Activated T-helper 1 cell treated with anti-CD3 and anti-CD28 coated beads, Interleukin-2, amount 50 U/mL, for 16 hours (primary cell): ENCODE measurements at places on chromosomes 13 and 19.

DNA sequence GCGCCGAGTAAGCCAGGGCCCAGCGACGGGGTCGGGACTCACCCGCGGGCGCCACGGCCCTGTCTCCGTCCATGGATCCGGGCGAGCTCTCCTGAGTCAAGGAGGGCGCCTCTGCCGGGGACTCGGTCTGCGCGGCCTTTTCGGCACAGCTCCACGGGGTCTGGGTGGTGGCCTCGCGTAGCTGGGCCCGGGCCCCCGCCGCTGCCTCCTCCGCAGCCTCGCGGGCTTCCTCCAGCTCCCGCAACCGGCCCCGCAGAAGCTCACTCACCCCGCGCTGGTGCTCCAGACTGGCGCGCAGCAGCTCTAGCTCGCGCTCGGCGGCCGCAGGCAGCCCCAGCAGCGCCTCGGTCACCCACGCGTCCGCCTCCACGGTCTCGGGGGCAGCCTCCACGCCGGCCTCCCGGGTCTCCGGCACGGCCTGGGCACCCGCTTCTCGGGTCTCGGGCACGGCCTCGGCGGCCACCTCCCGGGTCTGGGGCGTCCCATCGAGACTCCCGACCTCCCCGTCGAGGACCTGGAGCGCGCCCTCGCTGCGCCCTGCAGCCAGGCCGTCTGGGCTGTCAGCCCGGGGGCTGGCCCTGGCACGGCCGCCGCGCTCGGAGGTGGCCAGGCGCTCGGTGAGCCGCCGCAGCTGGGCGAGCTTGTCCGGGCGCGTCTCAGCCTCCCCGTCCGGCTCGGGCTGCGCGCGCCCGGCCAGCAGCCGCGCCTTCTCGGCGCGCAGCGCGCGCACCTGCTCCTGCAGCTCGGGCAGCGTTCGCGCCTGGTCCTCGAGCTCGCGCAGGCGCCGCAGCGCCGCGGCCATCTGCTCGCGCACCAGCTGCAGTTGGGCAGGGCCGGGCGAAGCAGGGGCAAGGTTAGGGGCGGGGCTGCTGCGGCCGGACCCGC lies 8.4 kb downstream of the KANK3 start:
- no peak for DNase-seq

DNA sequence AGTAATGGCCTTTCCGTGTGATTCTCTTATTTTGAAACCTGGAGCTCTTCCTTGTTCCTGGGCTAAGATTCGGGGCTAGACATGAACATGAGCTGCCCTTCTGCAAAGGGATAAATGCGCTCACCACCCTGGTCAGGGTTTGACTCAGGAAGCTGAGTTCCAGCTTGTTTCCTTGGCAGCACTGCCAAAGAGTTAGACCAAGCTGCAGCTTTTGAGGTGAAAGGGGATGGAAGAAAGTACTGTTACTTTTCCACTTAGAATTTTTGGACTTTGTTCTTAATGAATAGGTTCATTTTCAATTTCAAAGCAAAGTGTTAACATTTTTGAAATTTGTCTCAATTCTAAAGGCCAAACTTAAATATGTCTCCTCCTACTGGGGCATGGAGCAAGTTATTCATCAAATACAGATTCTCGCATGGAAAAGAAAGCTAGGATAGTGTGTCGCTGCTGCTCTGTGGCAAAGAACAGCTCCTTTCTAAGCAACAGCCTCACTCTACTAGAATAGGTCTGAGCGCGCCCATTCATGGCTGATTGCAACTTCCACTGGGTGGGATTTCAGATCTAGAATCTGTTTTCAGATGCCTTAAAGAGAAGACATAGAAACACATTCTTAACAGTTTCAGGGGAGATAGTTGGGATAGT lies 2.2 kb downstream of the RGCC start:
- DNase-seq = no peak

GRCh38 chr13:23678795-23679194 lies 108.6 kb downstream of the TNFRSF19 start:
- no peak for DNase-seq

DNA sequence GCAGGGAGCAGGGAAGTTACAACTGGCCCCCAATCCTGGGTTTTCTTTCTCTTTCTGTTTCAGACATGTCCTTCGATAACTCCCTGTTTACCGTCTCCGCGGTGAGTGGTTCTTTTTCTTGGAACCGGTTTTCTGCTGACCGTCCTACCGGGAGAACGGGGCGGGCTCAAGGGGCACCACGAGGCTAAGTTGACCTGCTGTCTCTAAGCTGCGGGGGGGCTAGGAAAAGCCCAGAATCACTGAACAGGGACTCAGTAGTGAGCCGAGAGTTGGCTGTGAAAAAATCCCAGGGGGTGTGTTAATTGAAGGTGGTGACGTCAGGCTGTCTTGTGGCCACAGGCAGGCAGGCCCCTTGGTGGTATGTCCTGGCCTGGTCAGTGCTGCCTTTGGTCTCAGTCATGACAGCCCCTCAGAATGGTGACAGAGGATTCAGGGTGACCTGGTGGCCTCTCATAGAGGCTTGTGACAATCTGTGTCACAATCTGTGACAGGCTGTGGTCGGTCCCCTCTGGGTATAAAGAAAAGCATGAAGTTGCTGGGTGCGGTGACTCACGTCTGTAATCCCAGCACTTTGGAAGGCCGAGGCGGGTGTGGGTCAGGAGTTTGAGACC lies 8.1 kb upstream of the CARM1 start:
- DNase-seq = no peak

GRCh38 chr19:41944336-41944735 lies 14.8 kb downstream of the RABAC1 start:
- no peak for DNase-seq

DNA sequence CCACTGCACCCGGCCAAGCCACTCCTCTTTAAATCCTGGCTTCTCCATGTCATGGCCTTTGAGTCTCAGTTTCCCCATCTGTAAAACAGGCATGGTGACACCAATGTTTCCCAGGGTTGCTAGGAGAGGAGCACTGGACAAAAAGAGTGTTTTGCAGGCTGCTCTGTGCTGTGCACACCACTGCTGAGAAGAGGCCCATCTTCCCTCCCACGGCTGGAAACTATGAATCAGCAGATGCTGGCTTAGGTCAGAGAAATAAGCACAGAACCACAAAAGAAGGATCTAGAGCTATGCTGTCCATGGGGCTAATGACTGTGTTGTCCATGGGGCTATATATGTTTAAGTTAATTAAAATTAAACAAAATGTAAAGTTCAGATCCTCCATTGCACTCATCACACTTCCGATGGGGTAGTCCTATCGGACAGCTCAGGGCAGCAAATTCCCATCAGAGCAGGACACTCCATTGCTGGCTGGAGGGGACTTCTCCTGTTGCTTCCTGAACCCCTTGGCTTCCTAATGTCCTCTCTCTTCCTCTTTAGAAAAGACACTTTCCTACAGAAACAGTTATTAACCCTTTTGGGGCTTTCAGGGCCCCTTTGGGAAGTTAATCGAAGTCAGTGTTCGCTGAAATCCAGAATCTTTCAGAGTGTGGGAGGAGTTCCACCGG lies 37.1 kb downstream of the TSHZ3 start:
- DNase-seq = no peak

DNA sequence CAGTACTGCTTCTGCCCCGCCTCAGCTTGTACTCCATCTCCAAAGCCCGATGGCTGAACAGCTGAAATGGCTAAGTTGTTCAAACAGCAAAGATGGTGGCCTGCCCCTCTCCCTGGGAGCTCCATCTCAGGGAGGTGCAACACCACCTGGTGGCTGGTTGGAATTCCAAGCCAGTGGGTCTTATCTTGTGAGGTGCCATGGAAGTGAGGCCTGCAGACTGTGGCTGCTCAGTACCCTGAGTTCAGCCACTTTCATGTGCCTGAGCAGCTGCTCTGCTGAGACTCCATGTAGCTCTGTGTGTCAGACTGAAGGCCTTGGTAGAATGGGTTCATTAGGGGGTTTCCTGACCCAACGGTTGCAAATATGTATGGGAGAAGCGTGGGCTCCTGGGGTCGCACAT lies 67.3 kb upstream of the SPRY2 start:
- no peak for DNase-seq

- DNase-seq = no peak
Observed at GRCh38 chr13:23740002-23740401, 149.2 kb downstream of the MIPEP start.

DNA sequence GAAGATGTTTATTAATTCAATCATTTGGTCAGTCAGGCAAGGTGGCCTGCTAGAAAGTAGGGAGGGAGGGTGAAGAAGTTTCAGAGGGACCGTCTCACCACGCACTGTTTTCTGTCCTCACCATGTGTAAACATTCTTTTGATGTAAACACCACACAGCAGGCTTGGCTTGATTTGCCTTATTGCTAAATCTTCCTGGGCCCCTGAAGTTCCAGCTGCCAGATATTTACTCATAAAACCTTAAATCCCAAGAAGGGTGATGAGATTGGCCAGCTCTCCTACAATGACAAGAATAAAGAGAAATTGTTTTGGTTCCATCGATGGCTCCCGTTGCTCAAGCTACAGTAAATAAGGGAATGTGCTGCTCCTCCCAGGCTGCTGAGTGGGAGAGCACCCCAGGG lies 198.2 kb upstream of the TMTC4 start:
- no peak for DNase-seq

DNA sequence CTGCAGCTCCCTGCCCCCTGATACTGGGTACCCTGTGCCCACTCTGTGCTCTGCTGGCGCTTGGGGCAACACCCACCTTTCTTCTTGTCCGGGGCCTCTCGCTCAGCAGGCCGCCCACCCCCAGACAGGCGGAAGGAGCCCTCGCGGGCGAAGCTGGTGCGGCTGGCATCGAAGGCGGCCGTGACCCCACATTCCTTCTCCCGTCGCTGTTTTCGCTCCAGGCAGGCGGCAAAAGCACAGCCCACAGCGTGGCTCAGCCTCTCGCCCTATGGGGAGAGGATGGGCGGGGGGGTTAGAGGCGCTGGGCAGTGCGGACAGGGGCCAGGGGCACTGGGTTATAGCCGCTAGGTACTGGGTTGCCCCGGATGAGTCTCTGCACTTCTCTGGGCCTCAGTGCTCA lies 13.3 kb downstream of the NUMBL start:
- DNase-seq = no peak

- DNase-seq = peak; percentile 72
Observed at GRCh38 chr19:34254046-34254697, at the start of gene GARRE1. GARRE1 (plus strand) TSS chr19:34254554; CDS start chr19:34300474, 45,920 bp downstream.

- no peak for DNase-seq
Observed at GRCh38 chr13:95360052-95360451, 58.8 kb upstream of the ABCC4 start.

DNA sequence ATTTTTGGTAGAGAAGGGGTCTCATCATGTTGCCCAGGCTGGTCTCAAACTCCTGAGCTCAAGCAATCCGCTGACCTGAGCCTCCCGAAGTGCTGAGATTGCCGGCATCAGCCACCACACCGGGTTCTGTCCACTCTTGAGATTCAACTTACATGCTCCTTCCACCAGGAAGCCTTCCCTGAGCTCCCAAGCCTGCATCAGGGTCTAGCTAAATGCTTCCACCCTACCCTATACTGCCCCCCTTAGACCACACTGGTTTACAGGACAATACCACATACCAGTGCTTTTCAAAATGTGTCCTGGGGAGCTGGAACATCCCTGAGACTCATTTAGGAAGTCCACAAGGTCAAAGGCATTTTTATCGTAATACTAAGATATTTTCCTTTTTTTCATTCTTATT lies 15.1 kb upstream of the CACNG8 start:
- no peak for DNase-seq
